Right forelimb (tissue), 1 donor: ENCODE measurements at places on chromosomes 5 and 9.

- DNase-seq: no peak
Observed at GRCh38 chr9:14935106-14935751, 25.0 kb upstream of the FREM1 start.

DNA sequence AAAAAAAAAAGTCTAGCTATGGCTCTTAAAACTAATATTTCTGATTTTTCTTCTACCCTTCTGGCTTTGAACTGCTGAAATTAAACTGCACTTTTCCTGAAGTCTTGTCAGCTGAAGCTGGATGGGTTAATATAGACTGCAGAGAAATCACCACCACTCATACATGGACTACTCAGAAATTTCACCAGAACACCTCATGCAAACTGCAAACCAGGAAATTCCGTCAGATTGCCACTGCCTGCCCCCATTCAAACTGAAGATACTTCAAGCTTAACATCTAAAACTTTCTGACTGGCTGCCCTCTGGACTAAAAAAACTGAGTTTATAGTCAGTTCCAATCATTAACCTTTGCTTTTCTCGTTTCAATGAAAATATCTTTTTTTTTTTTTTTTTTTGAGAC lies 11.6 kb upstream of the ANXA2R start:
- no peak for DNase-seq

DNA sequence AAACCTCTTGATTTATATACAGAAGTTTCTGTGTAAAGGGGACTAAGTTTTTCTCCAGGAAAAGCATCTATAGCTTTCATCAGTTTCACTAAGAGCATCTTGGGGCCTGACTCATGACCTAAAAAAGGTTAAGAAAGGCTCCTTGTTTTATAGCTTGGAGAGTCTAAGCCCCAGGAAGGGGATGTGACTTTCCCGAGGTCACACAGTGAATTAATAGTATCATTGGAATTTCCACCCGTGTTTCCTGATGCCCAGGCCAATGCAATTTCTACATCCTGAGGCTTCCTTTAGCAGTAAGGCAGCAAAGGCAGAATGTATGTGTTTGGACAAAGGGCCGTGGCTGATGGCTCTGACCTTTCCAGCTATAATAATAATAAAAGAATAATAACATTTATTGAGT lies 8.6 kb downstream of the MORN5 start:
- DNase-seq: no peak

GRCh38 chr9:69951411-69951810 lies 92.2 kb upstream of the MAMDC2 start:
- no peak for DNase-seq

- DNase-seq: no peak
Observed at GRCh38 chr5:91468651-91469422, 85.7 kb upstream of the ARRDC3 start.

DNA sequence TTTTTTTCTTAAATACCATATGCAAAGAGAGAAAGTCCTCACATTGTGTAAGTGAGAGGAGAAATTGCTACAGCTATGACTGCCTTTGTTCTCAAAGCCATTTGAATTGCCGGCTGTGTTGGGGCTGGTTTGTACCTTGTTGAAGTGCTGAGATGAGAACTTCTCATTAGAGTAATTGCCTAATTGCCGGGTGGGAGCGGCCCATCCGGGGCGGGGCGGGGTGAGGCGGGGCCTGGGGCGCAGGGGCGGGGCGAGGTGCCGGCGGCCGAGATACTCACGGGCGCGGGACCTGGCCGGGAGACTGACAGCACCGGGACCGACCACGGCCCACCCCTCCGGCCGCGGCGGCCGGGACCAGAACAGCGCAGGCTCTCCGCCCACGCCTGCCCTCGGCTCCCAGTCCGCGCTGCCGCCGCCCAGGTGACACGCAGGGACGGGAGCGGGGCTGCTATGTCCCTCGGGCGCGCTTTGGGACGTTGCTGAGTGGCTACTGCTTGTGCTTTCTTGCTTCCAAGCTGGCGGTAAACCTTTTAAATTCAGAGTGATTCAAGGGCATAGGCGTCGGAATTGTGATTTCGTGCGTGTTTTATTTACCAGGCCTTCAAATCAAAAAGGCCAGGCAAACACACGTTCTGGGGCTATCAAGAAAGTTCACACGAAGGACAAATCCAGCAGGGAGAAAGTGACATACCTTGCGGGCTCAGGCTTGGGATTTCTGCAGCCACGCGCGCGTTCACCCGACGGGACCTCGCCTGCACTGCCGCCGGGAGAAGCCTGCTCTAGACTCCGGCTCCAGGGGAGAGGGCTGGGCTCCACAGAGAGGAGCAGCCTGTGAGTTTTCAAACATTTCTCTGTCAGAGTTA lies 269.1 kb downstream of the FANCC start:
- peak; percentile 79 for DNase-seq

DNA sequence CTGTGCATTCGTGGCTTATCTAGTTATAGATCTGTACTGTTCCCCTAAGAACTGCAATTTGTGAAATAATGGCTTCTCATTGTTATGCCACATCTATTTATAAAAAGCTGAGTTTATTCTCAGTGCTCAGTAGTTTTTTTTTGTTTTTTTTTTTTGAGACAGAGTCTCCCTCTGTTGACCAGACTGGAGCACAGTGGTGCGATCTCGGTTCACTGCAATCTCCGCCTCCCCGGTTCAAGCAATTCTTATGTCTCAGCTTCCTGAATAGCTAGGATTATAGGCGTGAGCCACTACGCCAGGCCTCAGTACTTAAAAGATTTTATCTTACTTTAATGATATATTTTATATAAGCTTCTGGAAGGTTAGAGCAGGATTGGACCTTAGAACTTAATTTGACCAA lies 19.0 kb downstream of the SEC61B start:
- DNase-seq: no peak

- no peak for DNase-seq
Observed at GRCh38 chr9:19936598-19936997, 147.8 kb upstream of the SLC24A2 start.

GRCh38 chr9:90770927-90771326 lies 30.7 kb upstream of the SYK start:
- DNase-seq: no peak

DNA sequence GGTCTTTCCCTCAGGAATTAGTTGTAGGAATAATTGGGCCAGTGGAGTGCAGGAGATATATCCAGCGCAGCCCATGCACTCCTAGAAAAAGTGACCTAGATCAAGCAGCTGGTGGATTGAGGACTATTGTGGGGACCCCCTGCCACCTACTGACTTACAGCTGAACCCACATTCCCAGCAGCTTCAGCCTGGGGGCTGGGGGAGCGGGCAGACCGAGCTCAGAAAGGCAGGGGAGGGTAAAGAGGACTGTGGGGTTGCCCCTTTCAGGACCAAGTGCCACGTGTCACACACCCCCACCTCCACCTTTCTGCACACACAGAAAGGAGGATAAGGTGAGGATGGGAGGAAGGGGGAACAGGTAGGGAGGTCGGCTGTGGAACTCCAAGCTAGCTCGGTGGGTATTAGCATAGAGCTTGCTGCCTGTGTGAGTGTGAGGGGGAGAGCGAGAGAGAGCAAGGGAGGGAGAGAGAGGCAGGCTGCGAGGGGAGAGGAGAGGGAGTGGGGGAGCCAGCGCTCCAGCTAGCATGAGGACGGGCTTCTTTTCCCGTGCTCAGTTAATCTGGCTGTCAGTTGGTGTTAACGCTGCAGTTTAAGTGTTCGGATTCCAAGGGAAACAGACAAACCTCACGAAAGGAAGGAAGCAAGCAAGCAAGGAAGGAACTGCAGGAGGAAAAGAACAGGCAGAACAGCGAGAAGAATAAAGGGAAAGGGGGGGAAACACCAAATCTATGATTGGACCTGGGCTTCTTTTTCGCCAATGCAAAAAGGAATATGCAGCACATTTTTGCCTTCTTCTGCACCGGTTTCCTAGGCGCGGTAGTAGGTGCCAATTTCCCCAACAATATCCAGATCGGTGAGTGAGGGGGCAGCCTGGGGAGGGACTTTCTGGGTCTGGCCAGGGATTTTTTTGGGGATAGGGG lies at the start of gene GRIA1:
TSS of gene GRIA1 (plus strand) at position 553 of the 920 bp plus-strand sequence.
- DNase-seq: no peak

DNA sequence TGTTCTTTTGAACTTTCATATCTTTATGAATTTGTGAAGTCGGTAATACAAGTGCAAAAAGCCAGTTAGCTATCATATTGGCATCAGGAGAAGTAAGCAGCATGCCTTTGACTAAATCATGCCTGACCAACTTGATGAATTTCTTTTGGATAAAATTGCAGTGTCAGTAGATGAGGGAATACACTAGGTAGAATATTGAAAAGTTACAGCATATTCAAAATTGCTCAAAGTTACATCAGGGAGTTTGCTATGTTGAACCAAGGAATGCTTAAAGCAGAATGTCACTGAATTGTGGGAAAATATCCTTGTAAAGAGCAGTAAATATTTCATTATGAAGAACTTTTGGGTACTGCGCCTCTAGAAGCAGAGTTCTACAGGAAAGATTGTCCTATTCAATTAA lies 87.1 kb upstream of the TLX3 start:
- no peak for DNase-seq

DNA sequence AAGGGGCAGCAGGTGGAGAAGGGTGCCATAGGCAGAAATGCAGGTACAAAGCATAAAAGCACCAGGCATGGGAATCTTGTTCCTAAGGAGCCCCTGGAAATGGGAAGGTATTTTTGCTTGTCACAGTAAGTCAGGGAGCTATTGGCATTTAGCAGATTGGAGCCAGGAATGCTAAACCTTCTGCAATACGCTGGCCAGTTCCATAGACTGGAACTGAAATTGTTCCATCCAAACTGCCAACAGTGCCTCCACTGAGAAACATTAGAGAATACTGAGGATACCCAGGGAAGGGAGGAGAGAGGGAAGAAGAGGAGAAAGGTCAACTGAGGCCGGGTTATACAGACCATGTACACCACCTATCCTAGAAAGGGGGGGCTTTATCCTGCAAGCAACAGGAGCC lies 162.7 kb downstream of the MED27 start:
- no peak for DNase-seq

- no peak for DNase-seq
Observed at GRCh38 chr9:9560382-9561035, 1052.3 kb downstream of the PTPRD start.

DNA sequence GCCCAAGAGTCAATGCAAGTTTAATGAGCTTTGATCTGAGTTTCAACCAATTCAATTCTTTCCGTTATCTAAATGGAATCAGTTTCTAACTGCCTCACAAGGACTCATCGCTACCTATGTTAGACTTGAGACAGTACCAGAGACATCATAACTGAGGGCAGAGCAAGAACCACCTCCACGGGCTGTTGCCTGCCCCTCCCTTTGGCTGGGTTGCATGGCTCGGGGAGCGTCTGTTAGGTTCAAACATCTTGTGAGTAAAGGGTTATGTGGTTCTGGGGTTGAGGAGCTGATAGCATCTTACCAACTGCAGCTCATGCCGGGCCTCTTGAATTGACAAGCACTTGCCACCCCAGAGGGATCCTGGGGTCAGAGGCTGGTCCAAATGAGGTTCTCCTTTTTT lies 457.9 kb downstream of the ENC1 start:
- DNase-seq: no peak

- no peak for DNase-seq
Observed at GRCh38 chr9:19799784-19800183, 10.9 kb upstream of the SLC24A2 start.

DNA sequence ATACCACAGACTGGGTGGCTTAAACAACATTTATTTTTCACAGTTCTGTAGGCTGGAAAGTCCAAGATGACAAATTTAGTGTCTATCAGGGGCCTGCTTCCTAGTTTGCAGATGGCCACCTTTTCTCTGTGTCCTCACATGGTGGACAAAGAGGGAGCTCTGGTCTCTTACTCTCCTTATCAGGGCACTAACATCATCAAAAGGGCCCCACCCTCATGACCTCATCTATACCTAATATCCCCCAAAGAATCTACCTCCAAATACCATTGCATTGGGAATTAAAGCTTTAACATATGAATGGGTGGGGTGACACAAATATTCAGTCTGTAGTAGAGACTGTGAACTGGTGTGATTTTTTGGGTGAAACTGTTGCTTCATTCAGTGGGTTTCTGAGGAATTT lies 78.1 kb downstream of the C7 start:
- DNase-seq: no peak

GRCh38 chr9:122475717-122476116 lies 2.0 kb downstream of the OR1J1 start:
- no peak for DNase-seq

DNA sequence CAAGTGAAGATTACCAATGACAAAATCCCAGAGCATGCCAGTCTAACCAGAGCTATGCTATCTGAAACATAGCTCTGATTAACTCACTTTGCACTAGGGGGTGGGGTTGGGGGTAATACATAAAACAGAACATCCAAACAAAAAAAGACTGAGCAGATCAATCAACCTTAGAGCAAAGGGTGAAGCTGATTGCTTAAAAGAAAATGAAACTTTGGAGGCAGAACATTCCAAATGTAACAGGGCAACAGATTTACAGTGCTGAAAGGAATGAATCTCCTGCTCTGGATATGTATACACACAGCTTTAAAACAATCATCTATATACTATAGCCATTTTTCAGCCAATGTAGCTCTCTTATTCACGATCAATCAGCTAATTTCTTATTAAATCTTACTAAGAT lies 4.9 kb downstream of the IL6ST start:
- DNase-seq: no peak

DNA sequence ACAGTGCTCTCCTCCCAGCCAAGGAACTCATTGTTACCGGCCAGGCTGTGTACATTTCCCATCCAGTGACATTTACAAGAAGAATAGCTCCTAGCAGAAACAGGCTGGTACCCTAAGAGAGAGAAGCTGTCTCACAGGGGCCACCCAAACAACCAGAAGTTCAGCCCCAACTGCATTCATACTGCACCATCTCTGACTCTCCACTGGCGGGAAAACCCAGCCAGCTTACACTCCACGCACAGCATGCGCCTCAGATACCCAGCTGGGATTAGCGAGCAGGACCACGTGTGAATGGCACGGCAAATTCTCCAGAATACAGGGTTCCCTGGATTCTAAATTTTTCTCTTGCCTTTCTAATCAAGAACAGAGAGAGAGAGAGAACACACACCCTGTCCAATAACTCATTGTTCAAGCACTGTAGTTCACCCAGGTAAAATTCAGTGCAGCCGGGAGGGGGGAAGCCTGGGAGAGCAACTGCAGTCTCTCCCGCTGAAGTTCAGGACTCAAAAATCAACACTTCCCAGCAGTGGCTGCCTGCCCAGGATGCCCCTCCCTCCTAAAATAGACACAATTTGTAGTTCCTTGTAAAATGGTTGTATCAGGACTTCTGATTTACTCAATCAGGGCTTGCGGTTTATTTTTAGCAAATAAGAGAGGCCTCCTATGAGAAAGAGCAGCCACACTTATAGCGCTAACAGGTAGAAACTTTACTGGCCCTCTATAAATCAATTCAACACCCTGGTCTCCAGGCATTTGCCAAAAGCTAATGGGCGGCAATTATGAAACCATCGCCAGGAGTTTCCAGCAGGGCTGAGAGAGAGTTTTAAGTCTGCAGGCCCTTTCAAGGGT lies 2.2 kb downstream of the COL23A1 start:
- peak; percentile 58 for DNase-seq

DNA sequence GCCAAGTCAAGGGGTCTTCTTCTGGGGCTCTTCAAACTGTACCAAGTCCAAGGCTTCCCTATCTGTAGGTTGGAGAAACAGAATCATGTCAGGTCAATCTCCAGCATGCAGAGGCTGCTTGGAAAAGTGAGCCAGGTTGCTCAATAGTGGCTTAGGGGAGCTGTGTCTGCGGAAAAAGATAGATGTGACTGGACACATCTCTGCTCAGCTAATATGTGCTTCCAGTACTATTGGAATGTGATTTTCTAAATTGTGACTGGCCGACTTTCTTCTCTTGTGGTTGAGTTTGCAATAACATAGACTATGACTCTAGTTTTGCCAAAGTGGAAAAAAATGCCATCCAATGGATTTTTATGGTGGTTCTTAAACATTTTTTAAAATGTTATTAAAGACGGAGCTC lies 136.7 kb downstream of the BOD1 start:
- no peak for DNase-seq
